Cardiac muscle cell (in vitro differentiated cells and primary cell): ENCODE measurements at places on chromosomes 7 and 10.
A peak's percentile ranks its signal among the peaks of the same experiment; 100 is the strongest.

GRCh38 chr10:127922675-127923366 is 15.9 kb downstream of the PTPRE start:
- peak; percentile 95 for DNase-seq

GRCh38 chr7:48168159-48168558 is 3.1 kb upstream of the ABCA13 start:
- no peak for DNase-seq

DNA sequence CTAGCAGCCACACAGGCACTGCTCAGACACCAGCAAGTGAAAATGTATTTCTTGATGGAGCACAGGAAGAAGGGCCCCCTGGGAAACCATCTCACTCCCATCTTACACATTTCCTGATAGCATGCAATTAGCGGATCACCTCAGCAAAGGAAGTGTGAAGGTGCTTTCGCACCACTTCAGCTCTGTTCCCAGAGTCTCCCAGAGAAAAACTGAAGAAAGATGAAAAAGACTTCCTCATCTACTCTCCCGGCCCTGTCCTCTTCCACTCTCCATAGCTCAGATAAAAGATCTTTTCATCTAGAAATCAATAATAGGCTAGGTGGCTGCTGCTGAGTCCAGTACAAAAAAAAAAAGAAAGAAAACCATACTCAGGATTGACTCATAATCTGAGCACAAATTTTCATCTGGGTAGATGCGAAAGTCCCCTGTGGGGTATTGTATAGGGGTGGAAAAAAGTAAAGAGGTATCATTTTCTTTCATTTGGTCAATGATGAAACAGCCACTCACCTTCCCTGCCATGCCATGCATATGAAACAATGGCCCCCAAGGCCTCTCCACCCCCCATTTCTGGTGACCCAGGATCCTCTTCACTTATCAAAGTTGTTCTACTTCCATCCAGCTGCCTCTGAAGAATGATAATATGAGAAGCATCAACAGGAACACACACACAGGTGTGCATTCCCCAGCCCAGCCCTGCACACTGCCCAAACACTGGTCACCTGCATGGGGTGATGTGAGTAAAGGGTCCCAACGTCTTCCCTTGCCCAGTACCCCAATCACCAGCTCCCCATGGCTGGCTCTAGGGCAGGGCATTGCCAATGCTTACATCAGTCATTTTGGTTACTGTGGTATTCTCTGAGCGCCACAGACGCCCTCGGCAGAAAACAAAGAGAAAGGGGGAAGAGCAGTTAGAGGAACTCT is 48.8 kb upstream of the DGKI start:
- DNase-seq: no peak

DNA sequence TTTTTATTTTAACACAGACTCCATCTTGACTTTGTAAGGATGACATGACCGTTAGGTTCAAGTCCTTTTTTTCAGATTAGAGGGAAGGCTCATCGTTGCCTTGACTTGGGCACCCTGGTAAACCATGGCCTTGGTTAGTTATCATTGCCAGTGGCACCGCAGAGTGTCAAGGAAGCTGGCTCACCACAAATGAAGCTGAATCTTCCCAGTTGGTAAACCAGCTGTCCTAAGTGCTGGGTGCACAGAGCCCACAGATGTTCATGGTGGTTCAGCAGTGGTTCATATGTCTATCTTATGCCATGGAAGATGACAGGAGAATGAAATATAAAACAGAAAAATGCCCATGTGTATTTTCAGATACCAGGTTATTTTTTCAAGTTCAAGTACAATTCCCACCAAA is 273.6 kb downstream of the PLXDC2 start:
- DNase-seq: no peak

- DNase-seq: no peak
These were observed 73.1 kb upstream of the RPA3 start for GRCh38 chr7:7791523-7791922.

DNA sequence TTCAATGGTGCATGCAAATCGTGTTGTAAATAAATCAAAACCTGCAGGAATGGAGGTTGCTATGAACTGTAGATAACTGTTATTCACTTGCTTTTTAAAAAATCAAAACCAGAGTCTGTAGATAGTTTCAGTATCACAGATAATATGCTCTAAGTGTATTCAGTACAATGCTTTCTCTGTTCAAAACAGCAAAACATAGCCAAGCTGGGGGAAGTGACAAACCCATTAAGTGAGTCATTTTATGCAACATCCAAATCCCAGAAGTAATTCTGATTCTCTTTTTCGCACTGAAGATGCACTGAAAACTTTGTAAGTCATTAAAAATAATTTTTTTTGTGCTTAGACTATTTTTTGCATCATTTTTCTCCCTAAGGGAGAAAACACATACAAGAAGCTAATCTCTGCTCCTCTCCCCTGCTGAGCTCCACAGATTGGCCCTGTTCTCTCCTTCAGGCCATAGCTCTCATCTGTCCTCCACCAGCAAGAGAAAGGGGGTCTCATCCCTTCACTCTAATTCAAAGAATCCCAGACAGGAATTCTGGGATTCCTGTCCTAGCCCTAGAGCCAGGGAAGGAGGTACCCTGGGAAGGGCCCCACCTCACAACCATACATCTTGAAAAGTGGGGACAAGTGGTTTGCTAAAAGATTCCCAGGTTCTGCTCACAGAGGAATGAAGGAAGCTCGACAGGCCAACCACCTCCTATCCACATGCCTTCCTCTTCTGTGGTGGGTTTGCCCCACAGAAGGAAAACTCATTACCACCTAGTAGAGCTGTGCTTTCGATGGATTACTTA is 4.9 kb downstream of the PRTFDC1 start:
- peak; percentile 80 for DNase-seq

DNA sequence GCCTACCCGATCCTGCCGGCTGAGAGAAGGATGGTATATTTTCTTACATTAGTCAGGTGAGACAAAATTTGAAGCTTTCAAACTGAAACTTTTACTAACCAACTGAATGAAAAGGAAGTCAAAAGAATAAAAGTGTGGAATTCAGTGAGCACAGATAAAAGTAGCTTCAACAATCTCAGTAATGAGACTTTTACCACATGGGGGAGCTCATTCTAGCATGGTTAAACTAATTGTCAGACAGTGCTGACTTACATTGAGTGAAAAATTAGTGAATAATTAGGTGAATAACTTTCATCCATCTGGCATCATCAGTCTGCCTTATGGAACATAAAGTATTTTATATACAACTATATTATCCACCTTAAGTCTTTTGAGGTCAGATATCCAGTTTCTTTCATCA is 8.4 kb downstream of the FAM237B start:
- no peak for DNase-seq

- peak; percentile 59 for DNase-seq
These were observed 31.6 kb upstream of the ETV1 start for GRCh38 chr7:14021069-14021468.

DNA sequence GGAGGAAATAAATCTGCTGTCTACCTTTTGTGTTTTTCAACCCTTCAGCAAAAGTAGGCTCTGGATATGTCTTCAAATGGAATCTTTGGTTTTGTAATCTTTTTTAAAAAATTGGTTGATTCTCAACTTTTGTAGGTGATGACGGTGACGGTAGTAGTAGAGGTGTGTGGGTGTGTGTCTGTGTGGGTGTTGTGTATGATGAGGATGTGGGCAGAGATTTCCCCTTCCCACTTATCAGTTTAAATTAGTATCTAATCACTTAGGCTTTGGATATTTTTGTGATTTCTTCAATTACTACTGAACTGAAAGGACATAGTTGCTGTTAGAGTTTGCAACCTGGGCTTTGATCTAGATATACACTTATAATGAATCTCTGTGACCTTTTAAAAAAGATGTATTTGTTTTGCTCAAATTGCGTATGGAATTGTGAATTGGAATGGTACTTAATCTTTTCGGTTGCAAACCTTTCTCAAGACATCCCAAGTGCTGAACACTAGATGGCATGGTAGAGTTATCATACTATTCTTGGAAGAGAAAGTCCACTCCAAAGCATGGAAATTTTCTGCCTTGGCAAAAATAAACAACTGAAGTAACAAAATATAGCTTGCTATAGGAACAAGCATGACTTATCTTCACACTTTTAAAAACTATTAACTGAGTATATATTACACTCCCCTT is 51.9 kb upstream of the A1CF start:
- DNase-seq: peak; percentile 68

DNA sequence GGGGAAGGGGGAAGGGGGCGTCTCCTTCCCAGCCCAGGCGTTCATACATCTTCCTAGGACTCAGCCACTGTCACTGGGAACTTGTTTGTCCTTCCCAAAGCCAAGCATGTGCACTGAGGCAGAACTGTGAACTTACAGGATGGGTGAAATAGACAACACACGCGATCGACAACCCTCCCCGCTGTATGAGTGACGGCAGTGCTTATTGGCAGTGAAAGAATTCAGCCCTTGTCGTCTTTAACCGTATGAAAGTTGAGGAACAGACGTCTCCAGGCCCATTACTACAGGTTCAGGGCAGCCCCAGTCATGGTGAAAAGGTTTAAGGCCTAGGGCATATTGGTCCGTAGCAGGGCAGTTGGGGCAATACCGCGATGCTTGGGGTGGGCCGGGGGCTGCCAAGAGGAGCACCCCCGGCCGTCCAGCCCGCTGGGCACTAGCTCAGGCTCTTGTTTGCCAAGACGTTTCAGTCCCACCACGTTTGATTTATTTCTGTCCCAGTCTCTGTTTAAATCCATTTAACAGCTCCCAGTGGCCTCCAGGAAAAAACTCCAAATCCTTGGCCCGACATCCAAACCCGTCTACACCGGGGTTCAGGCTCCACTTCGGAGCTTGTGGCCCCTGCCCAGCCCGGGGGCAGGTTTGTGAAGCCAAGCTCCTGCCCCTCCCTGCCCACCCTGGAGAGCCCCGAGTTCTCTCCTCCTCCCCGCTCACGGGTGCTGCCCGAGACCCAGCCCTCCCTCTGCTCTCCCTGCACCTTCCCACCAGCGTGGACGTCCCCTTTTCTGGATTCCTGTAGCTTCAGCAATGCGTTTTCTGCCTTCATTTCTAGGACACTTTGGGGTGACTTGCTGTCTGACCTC is 159.8 kb downstream of the DNAJB6 start:
- no peak for DNase-seq

DNA sequence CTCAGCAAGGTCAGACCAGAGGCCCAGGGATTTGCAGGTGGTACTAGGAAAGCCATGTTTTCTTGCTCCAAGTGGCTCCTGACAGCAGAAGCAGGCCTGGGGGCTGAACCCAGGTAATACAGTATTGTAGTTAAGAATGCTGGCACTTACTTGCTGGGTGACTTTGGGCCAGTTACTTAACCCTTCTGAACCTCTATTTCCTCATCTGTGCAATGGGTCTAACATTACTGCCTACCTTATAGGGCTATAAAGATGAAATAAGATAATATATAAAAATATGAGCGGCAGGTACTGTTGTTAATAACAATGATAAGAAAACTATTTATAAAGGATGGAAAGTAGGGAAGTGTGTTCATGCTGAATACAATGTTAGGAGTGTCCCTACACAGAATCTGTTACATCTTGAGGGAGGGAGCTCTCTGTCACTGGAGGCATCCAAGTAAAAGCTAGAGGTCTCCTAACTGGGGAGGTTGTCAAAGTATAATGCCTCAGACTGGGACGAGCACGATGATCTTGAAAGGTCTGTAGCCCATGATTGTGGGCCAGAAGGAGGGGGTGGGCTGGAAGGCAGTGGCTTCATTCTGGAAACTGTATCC is 26.9 kb downstream of the ADAMTS14 start:
- DNase-seq: no peak

DNA sequence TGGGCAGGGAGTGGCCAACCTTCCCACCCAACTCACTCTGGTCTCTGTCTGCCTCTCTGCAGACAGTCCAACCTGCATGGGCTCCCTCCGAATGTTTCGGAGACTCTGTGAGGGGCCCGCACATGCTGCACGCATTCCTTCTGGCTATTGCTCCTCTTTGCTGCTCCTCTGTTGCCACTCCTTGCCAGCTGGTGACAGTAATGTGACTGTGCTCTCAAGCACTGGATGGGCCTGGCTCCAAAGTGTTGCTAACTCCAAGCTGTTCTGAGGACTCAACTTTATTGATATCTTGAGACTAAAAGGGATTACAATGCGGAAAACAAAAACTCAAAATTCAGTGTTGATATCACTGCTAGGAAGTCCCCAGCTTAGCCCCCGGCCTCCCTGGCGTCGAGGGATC is 105.4 kb upstream of the KIF5B start:
- DNase-seq: no peak

- no peak for DNase-seq
These were observed 30.1 kb upstream of the INPP5A start for GRCh38 chr10:132507409-132507955.

DNA sequence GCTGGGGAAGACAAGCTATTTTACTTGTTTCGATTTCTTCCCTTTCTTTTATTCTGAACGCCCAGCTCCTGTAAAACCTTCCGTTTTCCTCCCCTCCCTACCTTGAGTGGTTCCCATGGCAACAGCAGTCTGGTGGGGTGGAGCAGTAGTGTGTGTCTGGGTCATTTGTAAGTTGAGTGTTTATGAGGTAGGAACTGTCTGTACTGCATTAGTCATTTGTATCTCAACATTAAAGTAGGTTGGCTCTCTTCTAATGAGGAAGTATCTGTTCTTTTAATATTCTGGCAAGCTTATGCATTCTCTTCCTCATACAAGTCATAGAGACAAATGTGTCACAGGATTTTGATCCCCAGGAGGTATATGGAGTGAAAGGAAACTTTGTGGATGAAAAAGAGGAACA is 85.3 kb upstream of the CCDC6 start:
- DNase-seq: no peak

- DNase-seq: no peak
These were observed 69.8 kb downstream of the MAD1L1 start for GRCh38 chr7:2162959-2163358.

DNA sequence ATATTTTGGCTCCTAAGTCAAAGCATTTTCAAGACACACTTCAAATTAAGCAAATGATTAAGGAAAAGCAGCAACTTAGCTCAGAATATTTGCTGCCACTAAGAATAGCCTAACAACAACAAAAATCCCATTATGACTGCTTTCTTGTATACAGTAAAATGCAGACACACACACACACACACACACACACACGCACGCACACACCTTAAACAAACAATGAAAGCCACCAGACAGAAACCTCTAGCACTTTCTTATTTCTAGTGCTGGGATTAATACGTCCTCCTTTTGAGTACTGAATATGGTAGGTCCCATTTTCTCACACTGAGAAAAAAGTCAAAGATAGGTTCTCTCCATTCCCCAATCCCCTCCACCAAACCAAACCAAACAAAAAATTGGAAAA is 23.4 kb upstream of the FEZF1 start:
- DNase-seq: no peak

DNA sequence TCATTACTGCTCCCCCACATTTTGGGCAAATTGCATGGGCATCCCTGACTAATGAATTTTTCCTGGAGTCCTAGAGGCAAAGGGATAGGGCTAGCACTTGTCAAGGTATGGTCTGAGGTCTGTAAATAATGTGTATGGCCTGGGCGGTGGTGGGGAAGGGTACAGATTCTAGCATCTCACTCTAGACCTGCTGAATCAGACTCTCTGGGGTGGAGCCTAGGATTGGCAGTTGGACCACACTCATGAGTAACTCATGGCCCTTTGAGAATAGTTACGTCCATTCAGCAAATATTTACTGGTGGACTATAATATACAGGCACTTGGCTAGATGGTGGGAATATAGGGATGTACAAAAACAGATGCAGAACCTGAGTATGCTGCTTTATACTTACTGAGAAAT is 118.0 kb downstream of the CELF2 start:
- no peak for DNase-seq
